ENCODE measurements at places on chromosomes 3 and 15.

DNA sequence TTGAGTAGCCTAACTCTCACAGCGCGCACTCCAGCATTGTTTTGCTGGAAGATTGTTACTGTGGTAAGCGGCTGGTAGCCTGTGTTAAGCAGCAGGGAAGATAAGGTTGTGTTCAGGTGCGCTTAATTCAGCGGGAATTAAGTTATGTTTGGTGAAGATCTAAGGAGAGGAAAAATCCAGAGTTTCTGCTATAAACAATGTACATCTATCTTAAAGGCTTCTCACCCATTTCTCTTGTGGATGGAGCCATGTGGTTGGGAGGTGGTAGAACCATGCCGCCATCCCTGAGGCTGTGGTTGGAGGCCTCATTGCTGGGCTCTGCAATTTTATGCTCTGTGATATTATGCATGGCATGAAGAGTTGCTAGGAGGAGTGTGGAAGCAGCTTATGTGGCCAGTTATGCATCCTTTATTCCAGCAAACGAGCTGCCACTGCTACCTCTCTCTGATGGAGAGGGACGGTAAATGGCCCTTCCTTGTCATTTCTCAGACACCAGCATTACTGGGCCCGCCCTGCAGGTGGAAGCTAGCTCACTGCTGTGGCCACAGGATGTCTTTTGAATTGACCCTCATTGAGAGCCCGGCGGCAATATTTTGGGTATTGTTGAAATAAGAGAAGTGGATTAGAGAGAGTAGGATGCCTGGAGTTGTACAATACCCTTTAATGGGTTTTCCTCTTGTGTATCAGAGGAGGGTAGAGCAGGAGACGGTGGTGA lies 1.3 kb downstream of the MINAR1 start:
- DNase-seq: no peak

DNA sequence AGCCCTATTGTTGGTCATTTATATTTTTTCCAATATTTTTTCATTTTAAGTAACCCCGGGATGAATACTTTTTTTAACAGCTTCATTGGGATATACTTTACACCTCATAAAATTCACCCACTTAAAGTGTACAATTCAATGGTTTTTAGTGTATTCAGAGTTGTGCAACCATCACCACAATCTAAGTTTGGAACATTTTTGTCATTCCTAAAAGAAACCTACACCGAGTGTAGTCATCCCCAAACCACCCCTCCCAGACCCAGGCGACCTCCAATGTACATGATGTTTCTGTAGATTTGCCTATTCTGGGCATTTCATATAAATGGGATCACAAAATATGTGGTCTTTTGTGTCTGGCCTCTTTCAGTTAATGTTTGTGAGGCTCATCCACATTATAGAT lies 118.3 kb upstream of the FRMD4B start:
- DNase-seq: no peak

DNA sequence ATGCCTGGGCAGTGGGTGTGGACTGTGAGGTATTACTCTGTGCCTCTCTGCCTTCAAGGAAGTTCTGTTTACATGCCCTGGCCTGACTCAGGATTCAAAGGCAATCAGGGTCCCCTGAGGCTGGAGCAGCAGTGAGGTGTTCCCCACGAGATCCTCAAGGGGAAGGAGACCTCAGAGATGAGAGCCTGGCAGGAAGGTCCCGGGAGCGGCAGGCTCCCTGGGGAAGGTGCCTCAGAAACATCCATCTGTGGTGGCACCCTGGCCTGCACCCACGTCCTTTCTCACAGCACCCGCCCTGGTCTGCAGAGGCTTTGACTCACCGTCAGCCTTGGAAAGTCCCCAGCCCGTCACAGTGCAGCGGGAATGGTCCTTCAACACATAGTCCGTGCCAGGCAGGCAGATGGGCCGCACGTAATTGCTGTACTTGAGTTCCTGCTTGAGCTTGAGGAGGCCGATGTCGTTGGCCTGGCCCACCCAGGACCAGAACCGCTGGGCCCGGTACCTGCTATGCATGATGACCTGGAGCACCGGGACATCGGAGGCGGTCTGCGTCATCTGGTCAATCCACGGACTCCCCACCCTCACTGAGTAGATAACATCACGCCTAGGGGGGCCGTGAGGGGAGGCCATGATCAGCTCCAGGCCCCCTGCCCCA lies 3.6 kb downstream of the PRSS50 start:
- DNase-seq: no peak

- no peak for DNase-seq
These were observed 295.0 kb upstream of the KCNH8 start for GRCh38 chr3:18853269-18853668.

- DNase-seq: no peak
These were observed 97.9 kb upstream of the UNC13C start for GRCh38 chr15:53880357-53880756.

DNA sequence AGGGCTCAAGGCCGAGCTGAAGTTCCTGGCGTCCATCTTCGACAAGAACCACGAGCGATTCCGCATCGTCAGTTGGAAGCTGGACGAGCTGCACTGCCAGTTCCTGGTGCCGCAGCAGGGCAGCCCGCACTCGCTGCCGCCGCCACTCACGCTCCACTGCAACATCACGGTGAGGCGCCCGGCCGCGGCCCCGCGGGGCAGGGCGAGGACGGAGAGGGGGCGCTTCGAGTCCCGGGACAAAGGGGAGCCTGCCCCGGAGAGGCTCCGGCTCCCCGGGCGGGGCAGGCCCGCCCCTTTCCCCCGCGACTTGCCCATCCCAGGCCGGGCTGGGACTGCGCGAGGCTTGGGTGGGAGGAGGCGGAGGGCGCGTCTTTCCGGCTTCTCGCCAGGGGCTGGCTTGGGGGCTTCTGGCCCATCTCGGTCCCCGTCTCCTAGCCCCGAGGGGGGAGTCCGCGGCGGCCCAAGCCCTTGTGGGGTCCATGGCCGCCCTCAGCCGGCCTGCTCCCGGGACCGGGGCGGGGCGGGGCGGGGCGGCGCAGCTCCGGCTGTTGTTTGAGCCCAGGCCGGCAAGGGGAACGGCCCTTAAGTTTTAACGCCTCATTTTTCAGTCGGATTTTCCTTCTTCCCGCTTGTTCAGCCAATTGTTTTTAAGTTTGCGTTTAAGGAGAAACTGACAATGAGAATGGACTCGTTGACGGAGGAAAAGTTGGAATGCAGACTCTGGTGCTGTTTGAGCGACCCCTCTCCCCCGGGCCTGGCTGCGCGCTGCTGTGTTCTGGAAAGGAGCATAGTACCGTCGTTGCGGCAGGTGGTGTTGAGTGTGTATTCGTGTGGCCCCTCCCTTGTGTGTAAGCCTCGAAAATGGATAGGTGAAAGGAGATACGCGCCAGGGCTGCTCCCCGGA lies 683 bp downstream of the UBE2Q2 start:
- peak; percentile 25 for DNase-seq

- DNase-seq: no peak
These were observed 90.1 kb upstream of the MYO5C start for GRCh38 chr15:52385670-52386069.

- DNase-seq: no peak
These were observed 50.7 kb downstream of the PEAK1 start for GRCh38 chr15:77369168-77369567.

- DNase-seq: no peak
These were observed 35.3 kb downstream of the FSIP1 start for GRCh38 chr15:39747326-39747725.

GRCh38 chr3:15825016-15825415 lies 27.2 kb upstream of the ANKRD28 start:
- DNase-seq: no peak

DNA sequence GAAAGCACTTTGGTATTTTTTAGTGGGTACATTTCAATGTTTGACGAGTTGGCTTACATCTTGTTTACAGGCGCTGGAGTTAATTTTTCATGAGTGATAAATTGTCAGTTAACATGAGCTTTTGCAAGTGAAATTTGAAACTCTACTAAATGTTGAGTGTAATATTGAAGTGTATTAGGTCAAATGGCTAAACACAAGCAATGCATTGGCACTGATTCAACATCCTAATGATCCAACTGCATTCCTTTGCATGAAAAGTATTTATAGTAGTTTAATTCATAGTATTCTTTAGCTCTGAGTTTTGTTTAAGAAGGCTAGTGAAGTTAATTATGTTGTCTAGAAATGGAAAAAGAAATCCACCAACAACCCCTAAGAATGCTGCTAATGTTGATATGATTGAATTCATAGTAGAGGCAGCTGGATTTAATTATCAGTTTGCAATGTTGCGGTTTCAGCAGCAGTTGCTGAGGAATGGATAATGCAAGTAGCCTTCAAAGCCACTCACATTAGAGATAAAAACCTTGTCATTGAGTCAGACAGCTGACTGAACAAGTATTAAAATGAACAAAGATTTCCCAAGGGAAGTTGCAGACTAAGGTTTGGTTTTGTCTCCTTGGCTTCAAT lies 245.6 kb upstream of the GOLIM4 start:
- no peak for DNase-seq

DNA sequence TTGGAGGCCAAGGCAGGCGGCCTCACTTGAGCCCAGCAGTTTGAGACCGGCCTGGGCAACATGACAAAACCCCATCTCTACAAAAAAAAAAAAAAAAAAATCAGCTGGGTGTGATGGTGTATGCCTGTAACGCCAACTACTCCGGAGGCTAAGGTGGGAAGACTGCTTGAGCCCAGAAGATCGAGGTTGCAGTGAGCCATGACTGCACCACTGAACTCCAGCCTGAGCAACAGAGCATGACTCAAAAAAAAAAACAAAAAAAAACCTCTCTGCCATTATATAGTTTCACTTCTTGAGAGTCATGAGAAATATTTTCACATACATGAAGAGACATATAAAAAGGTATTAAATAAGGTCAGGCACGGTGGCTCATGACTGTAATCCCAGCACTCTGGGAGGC lies 45.9 kb upstream of the CP start:
- DNase-seq: no peak

- no peak for DNase-seq
These were observed 23.7 kb downstream of the FAM98B start for GRCh38 chr15:38477637-38478036.

DNA sequence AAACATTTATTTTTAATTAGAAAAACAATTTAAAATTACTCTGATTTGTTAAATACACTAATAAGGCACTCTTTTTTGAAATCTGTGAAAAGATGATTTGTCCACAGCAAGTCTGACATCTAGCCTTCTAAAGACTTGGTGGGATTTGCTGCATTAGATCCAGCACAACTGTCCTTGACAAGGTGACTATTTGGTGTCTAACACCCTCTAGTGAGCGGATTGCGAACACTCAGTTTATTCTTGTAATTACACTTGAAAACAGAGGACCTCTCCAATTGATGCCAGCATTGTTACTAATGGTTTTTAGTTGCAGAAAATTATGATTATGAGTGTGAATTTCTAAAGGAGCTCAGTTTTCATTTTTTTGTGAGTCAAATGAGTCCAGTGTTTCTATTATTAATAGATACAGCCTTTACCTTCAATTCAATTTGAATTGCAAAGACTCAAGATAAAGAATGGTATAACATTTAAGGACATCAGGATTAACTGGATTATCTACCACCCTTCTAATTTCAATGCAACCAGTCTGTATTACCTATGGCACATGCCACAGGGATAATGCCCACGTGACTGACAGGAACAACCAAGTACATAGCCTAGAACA lies 29.7 kb upstream of the STRIT1 start:
- no peak for DNase-seq

GRCh38 chr3:55876560-55876959 lies 389.5 kb upstream of the WNT5A start:
- DNase-seq: no peak

- no peak for DNase-seq
These were observed 315.0 kb upstream of the STAC start for GRCh38 chr3:36065321-36065720.

GRCh38 chr15:100001405-100001804 lies 268.2 kb upstream of the LYSMD4 start:
- DNase-seq: no peak

- DNase-seq: no peak
These were observed 18.8 kb downstream of the TIPARP start for GRCh38 chr3:156693166-156693565.

- DNase-seq: no peak
These were observed 68.0 kb downstream of the C3orf70 start for GRCh38 chr3:185084901-185085300.

GRCh38 chr3:175214216-175214615 lies 355.1 kb downstream of the NAALADL2 start:
- DNase-seq: no peak

- DNase-seq: no peak
These were observed 52.2 kb upstream of the PCSK6 start for GRCh38 chr15:101541501-101542292.

- DNase-seq: peak; percentile 25
These were observed at the start of the genes CCR5AS and CCRL2 for GRCh38 chr3:46406788-46407611. TSS of gene CCR5AS (minus strand) at chr3:46407066. TSS of gene CCRL2 (plus strand) at chr3:46407259. CDS start at chr3:46408080, 821 bp downstream.

GRCh38 chr3:34263101-34263621 lies 464.7 kb downstream of the PDCD6IP start:
- no peak for DNase-seq

DNA sequence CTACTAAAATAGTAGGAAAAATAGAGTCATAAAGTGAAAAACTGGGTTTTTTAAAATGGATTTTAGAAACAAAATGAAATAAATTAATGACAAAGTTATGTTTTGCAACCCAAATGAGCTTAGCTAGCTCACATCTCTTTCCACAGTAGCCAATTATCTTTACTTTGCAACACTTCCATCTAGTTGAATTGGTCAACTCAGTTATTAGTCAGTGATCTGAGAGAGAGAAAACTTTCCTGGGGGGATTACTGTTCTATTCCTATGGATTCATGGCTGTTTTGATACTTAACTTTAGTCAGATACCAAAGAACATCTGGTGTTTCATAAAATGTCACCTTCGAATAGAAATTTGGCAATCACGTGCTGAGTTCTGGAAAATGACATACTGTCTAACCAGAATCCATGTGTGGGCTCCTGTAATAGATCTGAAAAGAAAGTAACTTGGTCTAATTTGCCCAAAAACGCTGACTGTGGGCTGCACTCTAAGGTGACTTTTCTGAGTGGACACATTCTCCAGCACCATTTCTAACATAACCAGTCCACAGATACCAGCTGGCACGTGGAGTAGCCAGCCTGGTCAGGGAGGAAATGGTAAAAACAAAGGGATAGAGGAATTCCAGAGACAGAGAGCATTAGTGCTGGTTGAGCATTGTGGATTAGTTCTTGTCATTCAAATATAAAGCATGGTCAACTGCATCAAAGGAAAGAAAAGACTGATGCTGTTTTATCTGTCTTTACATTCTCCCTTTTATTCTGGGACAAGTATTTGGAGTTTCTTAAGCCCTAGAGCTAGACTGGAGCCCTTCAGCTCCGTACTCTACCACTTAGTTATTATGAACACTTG lies 45.2 kb upstream of the CCDC80 start:
- DNase-seq: no peak

DNA sequence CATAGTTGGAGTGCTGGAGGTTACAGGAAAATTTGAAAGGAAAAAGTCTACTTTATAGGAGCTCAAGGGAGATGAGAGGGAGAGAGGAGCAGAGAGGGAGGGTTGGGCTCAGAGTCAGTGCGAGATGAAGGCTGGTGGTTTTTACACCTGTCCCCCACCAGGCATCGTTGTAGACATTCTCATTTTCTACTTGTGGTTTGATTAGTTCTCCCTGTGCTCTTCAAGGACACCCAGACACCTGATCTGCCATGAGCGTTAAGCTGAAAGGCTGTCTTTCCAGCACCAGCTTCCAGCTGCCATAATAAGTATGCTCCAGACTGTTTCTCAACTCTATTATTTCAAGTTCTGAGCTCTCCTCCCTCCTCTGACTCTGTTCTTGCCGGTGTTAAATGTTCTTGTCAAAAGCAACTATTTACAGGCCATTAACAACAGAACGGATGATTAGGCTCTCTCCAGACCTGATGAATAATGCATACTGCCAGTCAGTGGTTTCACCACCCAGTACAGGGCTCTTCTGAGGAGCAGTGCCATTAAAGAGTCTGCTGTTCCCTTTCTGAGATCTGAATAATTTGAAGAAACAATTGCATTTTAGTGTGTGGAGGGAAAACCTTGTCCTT lies 514.6 kb upstream of the MCTP2 start:
- DNase-seq: no peak

Data from stimulated activated CD8-positive, alpha-beta memory T cell treated with anti-CD3 and anti-CD28 coated beads, Interleukin-4, amount 100 ng/mL, for 1 hour (primary cell).